ENCODE measurements at places on chromosomes 16 and 17. TPM values are rescaled to one million over a fixed set of nuclear protein-coding genes. Genes with fewer than 3 reads are reported as not detected.

Gene HSD11B2
- 0.15 TPM for polyA plus RNA-seq

Gene ESRP2
- polyA plus RNA-seq, result 0.10 TPM

Gene AANAT
- polyA plus RNA-seq, result not detected

Gene MYH8
- polyA plus RNA-seq, result not detected

DNA sequence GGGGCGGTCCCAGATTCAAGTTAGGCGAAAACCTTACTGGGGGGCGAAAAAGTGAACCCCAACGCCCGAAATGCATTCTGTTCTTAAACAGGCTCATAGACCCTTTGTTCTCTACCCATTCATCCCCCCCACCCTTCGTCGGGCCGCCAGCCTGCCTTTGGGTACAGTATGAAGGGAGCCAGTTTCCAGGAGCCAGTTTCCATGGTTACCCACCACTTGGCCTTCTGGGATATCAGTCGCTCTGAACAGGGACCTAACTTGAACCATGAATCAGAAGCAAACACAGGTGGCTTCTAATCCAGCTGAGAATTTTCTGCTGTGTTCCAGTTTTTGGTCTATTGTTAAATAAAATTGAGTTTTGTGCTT lies 532 bp downstream of the DHX40 start:
- peak; percentile 78 for DNase-seq

- DNase-seq, result no peak
Observed at GRCh38 chr17:11372692-11373091, 131.7 kb downstream of the SHISA6 start.

- DNase-seq, result no peak
Observed at GRCh38 chr16:84087466-84088151, 29.1 kb downstream of the MBTPS1 start.

DNA sequence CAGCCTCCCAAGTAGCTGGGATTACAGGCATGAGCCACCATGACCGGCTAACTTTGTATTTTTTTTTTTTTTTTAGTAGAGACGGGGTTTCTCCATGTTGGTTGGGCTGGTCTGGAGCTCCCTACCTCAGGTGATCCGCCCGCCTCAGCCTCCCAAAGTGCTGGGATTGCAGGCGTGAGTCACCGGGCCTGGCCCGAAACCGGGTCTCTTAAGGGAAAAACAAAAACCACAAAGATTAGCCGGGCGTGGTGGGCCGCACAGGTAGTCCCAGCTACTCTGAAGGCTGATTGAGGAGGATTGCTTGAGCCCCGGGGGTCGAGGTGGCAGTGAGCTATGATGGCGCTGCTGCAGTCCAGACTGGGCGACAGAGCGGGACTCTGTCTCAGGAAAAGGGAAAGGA lies 19.9 kb upstream of the RBL2 start:
- DNase-seq, result no peak

DNA sequence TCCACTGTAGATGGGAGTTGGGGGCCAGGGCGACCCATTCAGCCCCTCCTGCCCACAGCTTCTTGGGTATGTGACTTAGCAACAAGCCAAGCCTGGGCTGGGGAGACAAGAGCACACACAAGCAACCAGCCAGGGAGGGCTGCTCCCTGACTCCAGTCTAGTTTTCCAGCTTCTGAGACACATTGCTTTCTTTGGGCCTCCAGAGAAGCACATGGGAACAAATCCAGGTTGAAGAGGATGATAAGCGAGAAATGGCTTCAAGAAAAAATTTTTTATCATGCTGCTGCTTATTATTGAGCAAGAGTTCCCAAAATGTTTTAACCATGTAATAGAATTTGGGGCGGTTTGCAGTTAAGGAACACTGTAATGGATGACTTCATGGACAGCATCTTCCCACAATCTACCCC lies 173.7 kb downstream of the SOX9 start:
- DNase-seq, result no peak

DNA sequence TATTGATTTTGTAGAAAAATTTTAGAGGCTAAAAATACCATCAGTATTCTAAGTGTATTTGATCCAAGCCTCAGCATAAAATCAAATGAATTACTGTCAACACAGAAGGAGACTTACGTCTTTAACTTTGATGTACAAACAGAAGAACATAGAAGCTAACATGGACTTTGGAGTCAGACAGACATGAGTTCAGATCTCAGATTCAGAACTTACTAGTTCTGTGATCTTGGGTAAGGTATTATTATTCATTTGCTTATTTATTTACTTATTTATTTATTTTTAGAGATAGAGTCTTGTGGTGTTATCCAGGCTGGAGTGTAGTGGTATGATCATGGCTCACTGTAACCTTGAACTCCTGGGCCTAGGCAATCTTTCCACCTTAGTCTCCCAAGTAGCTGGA lies 4.0 kb upstream of the SLFN12L start:
- no peak for DNase-seq

- DNase-seq, result peak; percentile 45
Observed at GRCh38 chr16:50925758-50926357, 184.0 kb downstream of the CYLD start.

- peak; percentile 45 for DNase-seq
Observed at GRCh38 chr17:2435181-2435741, 34.4 kb upstream of the MNT start.

DNA sequence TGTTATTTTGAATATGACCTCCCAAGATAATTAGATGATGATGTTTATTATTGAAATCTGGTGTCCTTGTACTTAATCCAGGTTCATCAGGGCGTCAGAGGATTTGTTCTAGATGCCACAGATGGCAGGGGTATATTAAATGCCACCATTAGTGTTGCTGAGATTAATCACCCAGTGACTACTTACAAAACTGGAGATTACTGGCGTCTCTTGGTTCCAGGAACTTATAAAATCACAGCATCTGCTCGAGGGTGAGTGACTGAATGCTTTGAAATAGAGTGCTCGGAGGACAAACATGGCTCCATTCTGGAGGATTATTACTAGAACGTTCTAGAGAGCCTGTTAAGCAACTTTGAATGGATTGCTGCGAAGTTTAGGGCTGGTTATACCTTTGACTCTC lies 33.5 kb upstream of the GOSR1 start:
- no peak for DNase-seq

GRCh38 chr17:59401725-59402124 lies 70.3 kb downstream of the YPEL2 start:
- DNase-seq, result no peak

Data from fibroblast of lung (primary cell).